AG04449 (cell line): ENCODE measurements at places on chromosomes 4 and X.

GRCh38 chrX:46575991-46576392, 2.4 kb downstream of the CHST7 start:
- DNase-seq, result no peak

- no peak for DNase-seq
Measured at GRCh38 chr4:98577956-98578355, 80.5 kb downstream of the TSPAN5 start.

DNA sequence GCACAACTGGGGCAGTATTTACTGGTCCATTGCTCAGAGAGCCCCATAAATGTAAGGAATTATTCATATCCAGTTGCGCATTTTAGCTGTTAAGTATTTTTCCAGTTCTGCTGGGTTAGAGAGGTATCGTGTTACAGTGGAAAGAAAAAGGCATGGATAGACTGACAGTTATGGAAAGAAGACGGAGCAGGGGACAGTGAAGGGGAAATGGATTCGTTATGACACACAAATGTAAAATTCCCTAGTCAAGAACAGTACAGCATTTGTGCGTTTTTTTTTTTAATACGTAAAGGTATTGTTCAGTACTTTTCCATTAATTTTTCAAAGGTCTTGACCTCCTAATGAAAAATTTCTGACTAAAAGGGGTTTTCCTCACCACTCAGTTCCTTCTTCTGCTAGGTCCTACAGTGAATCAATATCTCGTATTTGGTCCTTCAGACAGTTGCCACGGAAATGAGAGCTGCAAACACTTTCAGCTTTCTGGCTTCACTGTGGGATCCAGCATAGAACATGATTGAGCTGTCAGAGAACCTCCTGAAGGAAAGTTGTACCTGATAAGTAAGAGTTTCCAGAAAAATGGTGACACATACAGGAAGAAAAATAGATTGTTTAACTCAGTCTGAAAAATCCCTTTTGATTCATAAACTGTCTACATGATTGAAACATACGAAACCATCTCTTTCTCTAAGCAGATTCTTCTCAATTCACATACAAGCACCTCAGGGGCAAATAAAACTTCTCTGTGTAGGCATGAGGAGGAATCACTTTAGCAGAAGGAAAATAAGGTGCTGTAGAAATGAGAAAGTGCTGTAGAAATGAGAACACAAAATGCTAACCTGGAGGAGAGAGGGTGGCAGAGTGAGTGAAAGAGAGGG, 21.8 kb upstream of the BBS12 start:
- no peak for DNase-seq

- no peak for DNase-seq
Measured at GRCh38 chr4:112778520-112778919, 141.6 kb downstream of the LARP7 start.

DNA sequence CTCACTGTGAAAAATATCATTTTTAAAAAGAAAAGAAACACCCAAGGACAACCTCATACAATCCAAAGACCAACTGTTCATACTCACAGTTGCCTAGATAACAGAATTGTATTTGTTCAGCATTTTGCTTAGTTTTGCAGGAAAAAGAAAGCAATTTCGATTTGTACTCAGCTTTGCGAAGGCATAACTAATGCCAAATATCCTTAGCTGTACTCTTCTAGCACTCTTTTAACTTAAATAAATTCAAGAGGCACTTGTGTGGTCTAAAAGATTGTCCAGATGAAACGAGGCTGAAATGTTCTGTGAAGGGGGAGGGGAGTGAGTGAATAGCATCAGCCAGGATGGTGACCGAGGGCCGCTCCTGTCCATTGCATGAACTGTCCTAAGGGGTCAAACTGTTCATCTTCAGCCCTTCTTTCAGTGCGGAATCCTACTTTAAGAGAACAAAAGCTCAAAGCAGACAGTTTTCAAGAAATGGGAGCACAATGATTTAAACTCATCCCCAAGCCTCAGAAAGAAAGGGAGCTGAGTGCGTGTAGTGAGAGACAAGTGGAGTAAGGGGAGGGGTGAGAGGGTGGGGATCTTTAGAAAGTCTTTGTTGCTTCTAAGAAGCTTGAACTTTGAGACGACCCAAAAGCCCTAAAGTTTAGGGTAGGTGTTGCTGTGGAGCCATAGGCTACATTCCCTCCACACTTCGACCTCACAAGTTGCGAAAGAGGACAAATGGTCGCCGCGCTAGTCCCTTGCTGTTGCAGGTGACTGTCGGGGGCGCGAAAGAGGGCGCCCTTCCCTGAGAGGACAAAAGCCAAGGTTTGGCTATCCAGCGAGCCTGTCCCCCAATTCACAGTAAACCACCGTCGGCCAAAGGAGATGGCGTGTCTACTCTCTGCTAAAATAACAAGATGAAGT, 4.0 kb upstream of the NEUROG2 start:
- no peak for DNase-seq

- DNase-seq, result no peak
Measured at GRCh38 chr4:42747971-42748370, 91.1 kb upstream of the ATP8A1 start.

GRCh38 chr4:23957465-23957864, 67.6 kb upstream of the PPARGC1A start:
- DNase-seq, result no peak

- no peak for DNase-seq
Measured at GRCh38 chr4:85854546-85854945, 379.6 kb downstream of the ARHGAP24 start.

DNA sequence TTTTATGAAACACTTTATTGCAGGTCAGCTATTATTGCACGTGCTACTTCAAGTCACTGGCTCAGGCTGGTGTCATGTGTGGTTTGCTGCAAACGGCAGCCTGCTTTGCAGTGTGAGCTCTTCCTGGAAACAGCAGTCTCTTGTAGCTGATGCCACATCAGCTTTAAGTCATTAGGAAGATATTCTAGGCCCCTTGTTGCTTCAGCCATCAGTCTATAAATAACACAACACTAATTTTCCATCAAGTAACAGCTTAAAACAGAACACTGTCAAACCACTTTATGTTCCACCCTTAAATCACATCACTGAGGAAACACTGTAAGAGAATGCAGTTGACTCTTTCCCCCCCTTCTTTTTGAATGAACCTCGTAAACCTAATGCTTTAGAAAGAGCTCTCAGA, 93.8 kb downstream of the GATB start:
- DNase-seq, result no peak

- DNase-seq, result no peak
Measured at GRCh38 chr4:185801471-185801870, 10.5 kb downstream of the SORBS2 start.

GRCh38 chr4:48268956-48269860, at the start of gene TEC:
TSS of gene TEC (minus strand) at chr4:48269838. CDS start at chr4:48228614, 41,224 bp downstream.
- DNase-seq, result no peak

DNA sequence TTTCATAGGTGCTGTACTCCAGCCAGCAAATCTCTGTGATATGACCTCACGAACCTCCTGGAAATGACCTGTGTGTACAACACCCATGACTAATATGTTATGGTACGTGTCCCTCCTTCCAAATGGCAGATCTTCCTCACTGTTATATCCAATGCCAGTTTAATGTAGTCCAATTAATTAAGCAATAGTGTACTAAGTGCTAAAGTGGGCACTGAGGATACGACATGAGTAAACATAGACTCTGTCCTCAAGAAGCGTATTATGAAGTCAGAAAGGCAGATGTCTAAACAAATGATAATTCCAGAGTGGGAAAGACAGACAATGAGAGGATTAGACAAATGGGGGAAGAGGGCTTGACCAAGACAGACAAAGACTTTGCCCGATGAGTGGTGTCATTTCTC, 33.9 kb downstream of the GPRIN3 start:
- no peak for DNase-seq

DNA sequence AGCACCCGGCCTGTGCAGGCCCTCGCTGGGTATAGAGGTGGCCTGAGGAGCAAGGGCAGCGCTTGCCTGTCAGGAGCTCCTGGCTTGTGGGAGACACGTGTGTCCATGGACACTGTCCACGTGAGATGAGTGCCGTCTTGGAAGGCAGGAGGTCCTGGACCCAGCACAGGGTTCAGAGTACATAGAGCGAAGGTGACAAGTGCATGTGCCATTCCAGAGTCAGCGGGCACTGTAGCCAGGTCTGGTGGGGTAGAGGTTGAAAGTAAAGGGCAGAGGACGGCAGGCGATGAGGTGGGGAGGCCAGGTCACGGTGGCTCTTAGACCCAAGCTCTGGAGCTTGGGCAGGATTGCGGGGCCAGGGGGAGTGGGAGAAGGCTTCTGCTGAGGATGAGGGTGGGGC, 28.4 kb upstream of the TADA2B start:
- no peak for DNase-seq

- peak; percentile 59 for DNase-seq
Measured at GRCh38 chr4:54281054-54281766, 52.1 kb downstream of the PDGFRA start.

DNA sequence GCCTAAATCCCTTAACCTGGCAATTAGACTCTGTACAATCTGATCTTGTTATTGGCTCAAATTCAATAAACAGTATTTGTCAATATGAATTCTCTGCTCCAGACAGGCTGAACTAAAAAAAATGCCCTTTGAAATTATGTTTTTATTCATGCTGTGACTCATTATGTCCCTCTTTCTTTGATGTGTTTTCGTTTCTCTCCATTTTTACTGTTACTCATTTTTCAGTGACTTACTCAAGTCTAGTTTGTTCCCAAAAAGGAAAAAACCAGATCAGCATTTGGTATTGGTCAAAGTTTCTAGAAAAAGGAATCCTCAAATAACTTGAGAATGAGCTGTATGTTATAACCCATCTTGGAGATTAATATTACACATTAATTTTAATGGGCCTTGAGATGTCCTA, 40.4 kb downstream of the UNC5C start:
- DNase-seq, result no peak

GRCh38 chr4:172983014-172983413, 185.6 kb upstream of the GALNT7 start:
- no peak for DNase-seq

DNA sequence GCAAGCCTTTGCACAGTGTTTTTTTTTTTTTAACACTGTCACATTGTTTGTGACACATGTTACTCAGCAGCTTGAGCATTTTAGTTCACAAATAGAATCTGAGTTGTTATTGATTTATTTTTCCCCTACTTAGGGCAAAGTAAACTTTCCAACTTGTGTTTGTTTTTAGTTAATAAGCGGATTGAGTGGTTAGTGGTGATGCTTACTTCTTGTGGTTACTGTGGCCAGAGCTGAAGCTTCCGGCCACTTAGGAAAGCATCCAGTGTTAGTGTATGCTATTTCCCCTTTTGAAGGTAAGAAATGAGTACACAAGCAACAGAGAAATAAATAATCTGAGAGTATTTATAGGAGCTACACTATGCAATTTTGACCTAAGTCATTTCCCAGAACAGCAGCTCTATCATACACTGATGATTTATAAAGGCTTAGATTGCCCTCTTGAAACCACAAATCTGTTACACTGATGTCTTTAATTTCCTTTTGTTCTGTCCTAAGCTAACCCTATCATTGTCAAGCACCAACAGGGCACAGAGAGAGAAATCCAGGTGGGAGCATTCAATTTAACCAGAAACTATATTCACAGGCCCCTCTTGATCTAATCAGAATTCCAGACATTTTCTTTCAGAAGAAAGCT, 2464.6 kb downstream of the PCDH7 start:
- no peak for DNase-seq

DNA sequence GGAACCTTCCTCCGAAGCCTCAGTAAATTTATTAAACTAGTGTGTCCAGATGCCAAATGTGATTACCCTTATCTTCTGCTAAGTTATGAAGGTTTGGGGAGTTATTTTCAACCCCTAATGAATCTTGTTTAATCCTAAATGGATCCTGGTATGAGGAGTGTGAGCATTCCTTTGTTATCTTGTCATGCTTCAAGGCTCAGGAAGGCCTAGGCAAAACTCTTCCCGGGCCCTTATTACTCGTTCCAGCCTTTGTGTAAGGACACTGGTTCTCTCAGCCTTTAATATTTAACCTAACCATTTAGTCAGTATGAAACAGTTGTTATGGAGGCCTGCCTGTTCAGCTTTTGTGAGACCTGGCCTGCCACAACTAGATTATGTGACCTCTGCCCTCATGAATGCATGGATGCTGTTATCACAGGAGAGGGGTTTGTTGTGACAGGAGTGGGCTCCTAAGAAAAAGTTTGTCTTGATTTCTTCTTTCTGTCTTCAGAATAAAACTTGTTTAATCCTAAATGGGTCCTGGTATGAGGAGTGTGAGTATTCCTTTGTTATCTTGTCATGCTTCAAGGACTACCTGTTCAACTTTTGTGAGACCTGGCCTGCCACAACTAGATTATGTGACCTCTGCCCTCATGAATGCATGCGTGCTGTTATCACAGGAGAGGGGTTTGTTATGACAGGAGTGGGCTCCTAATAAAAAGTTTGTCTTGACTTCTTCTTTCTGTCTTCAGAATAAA, 181.7 kb downstream of the SLC39A8 start:
- DNase-seq, result no peak

GRCh38 chr4:162838671-162839070, 328.0 kb downstream of the NAF1 start:
- DNase-seq, result no peak

GRCh38 chrX:86133761-86134160, 14.5 kb upstream of the DACH2 start:
- DNase-seq, result no peak

DNA sequence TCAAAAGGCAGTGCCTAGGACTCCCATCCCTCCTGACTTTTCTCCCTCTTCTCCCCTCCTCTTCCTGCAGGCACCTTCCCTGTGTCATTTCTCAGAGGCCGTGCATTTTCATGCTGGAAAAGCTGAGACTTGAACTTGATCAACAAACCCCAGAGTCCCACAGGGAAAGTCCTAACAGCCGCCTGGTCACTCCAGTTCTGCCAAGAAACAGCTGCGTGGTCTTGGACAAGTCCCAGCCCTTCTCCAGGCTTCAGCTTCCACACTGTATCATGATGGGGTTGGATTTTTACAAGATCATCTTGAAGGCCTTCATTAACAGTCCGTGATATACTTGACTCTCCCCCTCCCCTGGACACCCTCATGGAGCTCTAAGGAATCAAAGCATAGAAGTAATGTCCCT, 366.0 kb downstream of the BCOR start:
- no peak for DNase-seq

- no peak for DNase-seq
Measured at GRCh38 chrX:105533951-105534350, 288.4 kb upstream of the NRK start.

GRCh38 chr4:143186212-143186611, 1.5 kb downstream of the USP38 start:
- no peak for DNase-seq

DNA sequence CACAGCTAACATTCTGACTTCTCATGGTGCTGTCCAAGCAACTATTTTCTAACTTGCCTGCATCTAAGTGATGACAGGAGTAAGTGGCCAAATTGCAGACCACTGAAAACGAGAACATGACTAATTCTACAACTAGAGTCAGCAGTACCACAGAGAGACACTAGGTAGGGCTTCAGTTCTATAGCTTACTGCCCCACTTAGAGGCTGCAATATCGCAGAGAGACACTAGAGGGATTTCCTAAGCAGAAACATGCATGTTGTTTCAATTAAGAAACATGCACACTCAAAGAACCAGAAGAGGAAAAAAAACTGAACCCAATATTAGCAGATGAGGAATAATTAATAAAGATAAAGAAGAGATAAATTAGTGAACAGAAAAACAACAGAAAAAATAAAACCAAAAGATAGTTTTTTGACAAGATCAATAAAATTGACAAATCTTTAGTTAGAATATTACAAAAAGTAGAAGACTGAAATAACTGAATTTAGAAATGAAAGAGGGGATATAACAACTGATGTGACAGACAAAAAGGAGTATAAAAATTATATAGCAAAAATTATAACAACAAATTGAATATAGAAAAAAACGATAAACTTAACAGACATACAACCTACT, 100.8 kb downstream of the SPIN4 start:
- DNase-seq, result peak; percentile 23

GRCh38 chrX:24005028-24005427, 22.0 kb downstream of the KLHL15 start:
- DNase-seq, result no peak

- DNase-seq, result no peak
Measured at GRCh38 chr4:152708796-152709195, 29.0 kb upstream of the TMEM154 start.
